ENCODE measurements at places on chromosomes 13 and 19.

DNA sequence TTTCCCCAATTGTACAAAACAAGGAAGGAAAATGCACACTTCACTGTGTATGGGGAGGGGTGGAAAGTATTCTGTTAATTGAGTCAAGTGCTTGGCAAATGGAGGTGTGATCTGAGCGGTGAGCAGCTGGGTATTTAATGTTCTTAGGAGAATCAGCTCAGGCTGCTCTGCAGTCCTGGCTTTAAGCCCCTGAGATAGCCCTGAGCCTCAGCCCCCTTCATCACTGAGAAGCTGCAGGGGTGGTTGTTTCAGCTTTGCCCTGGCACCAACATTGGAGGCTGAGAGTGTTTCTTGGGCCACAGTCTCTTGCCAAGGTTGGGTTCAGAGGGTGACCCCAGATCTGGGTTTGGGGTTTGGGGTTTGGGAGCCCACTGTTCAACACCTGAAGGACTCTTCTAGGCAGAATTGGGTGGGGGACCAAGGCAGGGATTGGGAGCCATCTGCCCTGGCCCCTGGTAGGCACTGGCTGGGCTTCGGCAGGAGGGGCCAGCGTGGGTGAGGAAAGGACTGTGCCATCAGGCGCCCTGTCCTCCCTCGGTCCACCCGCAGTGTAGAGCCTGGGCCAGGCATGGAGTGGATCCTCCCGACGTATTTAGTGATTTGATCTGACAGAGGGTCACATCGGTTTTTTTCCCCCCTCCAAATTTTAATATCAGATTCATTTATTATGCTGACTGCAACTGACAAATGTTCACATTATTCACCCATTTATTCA lies 66.7 kb upstream of the ZNF536 start:
- DNase-seq: no peak

DNA sequence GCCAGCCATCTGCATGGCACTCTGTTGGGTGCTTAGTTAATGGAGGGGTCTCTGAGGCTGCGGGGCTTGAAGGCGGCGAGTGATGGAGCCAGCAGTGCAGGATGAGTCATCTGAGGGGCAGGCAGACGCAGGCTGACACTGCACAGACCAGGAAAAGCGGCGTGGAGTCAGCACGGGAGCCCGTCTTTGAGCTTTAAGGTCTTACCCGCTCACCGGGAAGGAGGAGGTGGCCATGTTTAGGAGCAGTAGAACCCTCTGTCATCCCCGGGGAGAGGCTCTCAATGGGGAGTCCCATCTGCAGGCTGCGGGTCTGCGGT lies 13.1 kb downstream of the NAXD start:
- no peak for DNase-seq

GRCh38 chr13:45728759-45729158 lies 26.6 kb downstream of the CBY2 start:
- DNase-seq: peak; percentile 40

DNA sequence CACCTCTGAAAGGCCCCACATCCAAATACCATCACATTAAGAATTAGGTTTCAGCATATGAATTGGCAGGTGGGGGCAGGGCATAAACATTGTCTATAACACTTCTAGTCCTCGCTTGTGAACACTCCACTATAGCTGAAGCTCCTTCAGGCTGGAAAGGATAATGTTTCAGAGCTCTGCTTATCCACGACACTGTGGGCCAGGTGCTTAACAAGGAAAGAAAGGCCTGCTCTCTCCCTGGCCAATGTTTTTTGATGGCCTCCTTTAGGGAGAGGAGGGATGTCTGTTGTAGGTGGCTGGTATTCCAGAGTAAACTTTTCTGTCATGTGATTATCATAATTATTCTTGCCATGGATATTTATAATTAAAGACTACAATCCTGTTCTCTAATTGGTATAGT lies 86.4 kb downstream of the CCNA1 start:
- DNase-seq: no peak

DNA sequence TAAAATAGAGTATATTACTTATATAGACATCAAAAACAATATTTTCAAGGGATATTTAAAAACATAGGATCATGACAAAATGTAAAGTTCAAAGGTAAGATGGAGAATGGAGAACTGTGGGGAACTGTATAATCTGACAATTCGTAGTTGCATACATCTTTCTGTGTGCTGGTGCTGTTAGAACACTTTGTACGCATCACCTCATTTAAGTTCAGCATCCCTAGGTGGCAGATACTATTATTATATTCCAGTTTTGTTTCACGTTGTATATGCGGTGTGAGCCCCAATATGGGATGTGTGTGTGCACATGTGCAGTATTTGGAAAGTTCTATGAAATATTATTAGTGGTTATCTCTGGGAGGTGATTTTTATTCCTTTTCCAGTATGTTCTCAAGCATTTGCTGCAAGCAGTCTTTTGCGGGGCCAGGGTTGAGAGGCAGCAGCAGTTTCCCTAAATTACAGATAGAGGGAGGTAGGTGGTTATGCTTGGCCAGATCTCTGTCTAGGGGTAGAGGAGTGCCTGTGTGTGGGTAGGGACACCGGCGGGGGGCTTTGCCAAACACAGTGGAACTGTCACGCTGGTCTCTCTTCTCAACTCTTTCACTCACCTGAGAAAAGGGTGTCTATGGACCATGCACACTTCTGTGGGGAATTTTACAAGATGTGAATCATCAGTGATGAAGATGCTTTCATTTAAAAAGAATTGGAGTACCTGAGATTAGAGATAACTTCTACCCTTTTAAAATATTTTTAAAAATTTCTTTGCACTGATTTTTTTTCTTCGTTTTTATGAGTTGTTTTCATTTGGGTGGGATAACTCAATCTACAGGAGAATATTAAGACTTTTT lies 55.6 kb upstream of the ALOX5AP start:
- peak; percentile 37 for DNase-seq

DNA sequence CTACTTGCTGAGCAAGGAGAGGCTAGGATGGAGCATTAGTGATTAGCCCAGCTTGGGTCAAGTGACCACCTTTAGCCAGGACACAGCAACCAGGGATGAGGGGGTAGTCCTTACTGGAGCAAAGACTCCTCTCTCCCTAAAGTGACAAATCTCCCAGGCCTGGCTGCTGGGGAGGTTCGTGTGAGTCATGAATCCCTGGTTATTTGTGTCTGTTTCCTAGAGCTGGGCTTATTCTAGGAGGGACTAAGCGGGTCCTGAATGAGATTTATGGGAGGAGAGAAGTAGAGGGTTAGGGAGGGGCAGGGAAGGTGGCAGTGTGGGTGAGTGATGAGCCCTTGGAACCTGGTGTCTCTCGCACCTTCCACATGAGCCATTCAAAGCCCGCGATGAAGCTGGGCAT lies 487.3 kb downstream of the TSHZ3 start:
- no peak for DNase-seq

DNA sequence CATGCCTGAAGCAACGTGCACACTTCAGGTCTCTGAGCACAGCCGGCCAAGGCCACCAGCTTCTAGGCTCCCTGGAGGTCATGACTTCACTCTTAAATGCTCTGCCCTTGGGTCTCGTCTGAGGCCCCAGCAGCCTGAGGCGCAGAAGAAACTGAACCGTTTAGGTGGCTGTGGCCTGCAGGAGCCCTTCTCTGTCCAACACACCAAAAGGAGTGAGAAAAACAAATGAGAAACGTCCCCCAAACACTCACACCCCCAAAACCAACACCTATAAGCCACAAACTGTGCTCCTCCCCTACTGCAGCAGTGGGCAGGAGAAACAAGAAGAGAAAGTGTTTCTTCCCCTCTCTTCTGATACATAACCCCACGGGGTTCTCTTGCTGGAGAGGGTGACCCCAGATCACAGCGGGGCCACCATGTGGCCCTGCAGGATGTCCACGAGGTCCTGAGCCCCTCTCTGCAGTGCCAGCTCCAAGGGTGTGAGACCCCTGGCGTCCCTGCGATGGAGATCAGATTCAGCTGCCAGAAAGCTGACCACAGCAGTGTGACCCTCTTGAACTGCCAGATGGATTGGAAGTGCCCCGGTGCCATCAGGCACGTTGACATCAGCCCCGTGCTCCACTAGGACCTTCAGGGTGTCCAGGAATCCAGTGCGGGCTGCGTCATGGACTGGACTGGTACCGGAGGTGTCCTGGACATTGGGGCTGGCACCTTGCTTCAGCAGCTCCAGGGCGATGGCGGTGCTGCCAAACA lies 1.0 kb upstream of the KRI1 start:
- no peak for DNase-seq

DNA sequence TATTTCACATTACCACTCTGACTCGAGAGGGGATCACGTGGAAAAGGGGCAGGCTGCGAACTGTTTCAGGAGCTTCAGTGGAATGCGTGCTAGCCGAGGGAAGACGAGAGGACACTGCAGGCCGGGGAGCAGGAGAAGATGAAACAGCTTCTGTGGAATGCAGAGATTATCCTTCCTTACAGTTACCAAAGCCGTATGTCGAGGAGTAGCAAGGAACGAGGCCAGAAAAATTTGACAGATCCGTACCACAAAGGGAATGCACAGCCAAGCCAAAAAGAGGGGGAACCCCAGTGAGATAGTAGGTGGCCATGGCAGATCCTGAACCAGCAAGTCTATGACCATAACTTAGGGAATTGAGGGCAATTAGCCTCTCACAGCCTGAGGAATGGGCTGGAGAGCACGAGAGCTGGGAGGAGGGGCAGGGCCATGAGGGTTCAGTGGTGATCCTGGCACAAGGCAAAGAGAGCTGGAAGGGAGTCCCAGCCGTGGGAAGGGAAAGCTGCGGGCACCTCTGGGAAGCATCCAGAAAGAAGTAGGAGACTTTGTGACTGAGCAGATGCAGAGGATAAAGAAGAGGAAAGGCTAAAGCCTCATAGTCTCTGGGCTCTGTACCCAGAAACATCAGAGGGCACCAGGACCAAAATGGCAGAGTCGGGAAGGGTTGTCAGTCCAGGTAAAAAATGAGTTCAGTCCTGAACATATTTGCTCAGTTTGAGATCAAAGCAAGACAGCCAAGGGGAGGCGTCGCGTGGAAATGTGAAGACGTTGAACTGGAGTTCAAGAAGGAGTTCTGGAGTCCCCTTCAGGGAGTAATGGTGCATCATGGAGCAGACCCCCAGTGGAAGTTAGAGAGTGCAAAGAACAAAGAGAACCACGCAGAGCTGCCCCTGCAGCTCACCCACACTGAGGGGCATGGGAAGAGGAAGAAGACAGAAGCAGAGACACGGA lies 5.1 kb downstream of the COL4A1 start:
- no peak for DNase-seq

DNA sequence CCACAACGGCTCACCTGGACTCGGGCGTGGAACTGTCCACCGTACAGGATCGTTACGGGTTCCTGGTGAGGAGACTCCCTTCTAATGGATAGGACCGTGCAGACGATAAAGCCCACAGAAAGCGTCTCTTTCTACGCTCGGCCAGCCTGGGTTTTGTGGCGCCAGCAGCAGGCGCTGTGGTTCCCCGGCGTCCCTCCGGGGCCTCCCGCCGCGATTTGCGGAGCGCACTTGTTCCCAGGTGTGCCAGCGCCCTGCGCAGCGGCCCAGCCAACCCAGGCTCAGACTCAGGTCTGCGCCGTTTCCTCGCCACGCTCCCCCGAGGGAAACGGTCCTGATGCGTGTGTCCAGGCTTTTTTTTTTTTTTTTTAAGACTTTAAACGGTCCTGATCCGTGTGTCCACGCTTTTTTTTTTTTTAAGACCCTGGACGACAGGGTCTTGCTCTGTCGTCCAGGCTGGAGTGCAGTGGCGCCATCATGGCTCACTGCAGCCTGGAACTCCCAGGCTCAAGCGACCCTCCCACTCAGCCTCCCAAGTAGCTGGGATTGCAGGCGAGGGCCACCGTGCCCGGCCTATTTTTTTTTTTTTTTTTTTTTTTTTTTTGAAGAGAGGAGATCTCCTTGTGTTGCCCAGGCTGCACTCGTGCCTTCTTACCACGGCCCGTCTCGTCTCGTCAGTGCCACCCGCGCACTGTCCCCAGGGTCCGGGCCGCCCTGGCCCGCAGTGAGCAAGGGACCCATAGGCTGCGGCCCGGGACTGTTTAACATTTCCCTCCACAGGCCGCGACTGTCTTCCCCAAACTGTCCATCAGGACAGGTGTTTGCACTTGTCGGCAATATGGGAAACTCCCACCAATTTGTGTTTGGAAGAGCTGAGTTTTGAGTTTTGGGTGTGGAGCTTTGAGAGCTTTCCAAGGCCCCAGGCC lies 23.8 kb downstream of the GJA3 start:
- DNase-seq: peak; percentile 54

DNA sequence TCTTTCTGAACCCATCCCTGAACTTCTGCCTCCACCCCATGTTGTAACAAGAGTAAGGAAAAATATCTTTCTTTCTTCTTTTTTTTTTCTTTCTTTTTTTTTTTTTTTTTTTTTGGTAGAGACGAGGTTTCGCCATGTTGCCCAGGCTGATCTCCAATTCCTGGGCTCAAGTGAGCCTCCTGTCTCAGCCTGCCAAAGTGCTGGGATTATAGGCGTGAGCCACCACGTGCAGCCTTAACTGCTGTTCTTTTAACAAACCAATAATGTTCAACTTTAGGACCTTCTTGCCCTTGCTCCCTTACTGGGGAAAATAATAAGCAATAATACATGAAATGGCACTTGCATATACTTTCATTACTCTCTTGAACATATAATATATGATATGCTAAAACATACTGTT lies 19.6 kb downstream of the GPR183 start:
- no peak for DNase-seq

- DNase-seq: peak; percentile 75
These were observed 15.2 kb upstream of the S1PR4 start for GRCh38 chr19:3163230-3163886.

- DNase-seq: peak; percentile 80
These were observed 802 bp downstream of the CDC37 start for GRCh38 chr19:10402441-10403038.

DNA sequence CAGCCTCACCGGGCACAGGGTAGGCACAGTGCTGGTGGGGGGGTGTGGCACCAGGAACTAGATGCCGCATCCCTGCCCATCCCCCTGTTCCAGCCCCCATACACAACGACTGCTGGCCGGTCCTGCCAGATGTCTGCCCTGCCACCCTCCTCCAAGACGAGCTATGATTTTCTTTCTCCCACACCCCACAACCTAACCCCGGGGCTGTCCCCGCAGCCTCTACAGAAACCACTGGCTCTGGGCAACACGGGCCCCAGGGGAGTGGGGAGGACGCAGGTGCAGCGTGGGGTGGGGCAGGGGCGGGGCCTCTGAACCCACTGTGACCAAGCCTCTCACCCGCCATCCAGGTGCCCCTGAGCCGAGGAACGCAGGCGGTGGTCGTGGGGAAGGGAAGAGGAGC lies 15.5 kb downstream of the PGLS start:
- no peak for DNase-seq

- DNase-seq: no peak
These were observed 30.2 kb upstream of the UBE2L5 start for GRCh38 chr13:30391956-30392680.

- DNase-seq: no peak
These were observed 33.5 kb upstream of the PABPC3 start for GRCh38 chr13:25062479-25062878.

Measured in endothelial cell (in vitro differentiated cells).